ENCODE measurements at places on chromosomes 7 and 10.

DNA sequence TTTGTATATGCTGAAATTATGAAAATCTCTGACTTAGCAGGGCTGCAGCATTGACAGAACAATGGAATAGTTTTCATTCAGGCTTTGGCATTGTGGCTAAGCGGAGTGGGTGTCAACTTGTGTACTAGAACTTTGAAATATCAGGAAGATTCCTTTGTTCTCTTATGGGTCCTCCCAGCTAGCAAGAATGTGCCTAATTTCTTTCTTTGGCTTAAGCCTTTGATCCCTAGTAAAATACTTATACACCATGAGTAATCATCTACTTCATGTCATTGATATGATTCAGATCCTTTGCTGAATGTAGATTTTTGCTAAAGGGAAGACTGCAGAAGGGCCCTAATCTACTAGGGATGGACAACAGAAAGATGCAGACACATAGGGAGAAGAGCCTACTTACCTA lies 6.2 kb downstream of the AVL9 start:
- peak; percentile 16 for DNase-seq

- no peak for DNase-seq
Observed at GRCh38 chr10:77640167-77640566, 2.6 kb upstream of the KCNMA1 start.

DNA sequence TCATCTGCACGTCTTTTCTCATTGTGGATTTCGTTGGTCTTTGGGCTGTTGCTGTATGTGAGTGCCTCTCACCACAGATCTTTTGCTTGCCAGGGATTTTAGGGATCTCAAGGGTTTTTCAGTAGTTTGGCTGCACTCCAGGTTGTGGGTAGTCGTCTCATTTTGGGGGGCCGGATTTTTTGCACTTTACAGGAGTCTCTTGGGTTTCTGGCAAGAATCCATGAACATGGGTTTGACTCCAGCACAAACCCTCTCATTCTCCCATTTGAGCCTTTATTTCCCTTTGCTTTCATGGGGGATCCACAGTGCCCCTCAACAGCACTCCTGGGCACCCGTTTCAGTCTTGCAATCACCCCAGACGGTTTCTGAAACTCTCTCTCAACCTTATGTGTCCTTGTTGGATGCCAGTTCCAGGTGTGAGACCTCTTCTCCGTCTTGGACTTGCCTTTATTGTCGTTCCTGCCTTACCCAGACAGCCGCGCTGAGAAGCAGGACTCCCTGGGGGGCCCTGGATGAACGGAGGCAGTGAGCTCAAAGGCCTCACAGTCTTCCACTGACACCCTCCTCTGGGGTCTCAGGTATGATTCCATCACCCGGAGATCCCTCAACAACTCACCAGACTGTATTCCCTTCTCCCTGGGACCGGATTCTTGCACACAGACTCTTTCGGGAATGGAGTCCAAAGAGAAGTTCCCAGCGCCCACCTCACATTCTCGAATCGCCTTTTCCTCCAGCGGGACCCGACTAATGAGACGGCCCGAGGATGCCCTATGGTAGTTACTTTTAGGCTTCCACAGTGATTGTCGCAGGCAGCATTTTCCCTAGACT lies 18.8 kb upstream of the ZNF273 start:
- no peak for DNase-seq

- no peak for DNase-seq
Observed at GRCh38 chr7:101089876-101090275, 4.6 kb downstream of the TRIM56 start.

- DNase-seq = peak; percentile 47
Observed at GRCh38 chr7:79176859-79177477, 276.5 kb downstream of the MAGI2 start.

DNA sequence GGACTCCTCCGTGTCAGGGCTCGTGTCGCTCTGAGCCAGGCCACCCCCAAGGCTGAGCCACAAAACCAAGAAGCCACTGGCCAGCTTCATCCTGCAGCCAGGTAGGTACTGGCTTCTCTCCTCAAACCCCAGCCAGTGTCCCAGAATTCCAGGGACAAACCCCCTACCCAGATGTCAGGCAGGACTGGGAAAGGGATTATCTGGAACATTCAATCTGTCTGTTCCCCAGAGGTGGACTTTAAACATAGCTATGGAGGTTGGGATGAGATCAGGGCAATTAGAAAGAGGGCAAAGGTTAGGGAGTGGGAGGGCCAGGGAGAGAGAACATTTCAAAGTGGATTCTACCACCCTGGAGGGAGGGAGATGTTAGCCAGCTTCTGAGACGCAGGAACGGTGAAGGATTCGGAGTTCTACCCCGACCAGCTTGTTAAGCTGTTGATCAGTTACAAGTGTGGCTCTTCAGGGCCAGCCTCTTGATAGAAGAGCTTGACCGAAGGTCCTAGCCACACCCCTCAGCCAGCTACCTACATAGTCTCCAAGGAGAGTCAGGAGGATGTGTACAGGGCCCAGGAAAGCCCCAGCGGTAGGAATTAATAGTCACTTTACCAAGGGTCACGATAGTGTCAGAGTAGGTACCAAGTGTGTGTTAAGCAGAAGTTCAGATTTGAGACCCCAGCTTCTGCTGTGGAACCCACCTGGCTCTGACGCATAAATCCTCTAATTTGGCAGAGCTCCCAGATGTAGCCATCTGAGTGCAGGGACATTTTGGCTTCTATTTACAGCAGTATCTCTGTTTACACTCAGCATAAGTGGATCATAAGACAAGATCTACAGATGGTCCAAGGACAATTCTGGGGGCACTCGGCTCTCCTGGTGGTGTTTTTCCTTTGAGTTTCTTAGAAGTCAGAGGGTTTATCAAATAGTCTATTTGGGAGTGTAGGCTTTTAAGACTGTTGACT lies at the start of gene PLA2G12B:
Gene PLA2G12B (minus strand): TSS at position 211 of the 959 bp plus-strand sequence. CDS start 121 bp downstream, at position 90.
- no peak for DNase-seq
